Activated CD8-positive, alpha-beta memory T cell treated with anti-CD3 and anti-CD28 coated beads, Interleukin-2, amount 50 U/mL, for 4 hours (primary cell): ENCODE measurements at places on chromosomes 3 and 15.

DNA sequence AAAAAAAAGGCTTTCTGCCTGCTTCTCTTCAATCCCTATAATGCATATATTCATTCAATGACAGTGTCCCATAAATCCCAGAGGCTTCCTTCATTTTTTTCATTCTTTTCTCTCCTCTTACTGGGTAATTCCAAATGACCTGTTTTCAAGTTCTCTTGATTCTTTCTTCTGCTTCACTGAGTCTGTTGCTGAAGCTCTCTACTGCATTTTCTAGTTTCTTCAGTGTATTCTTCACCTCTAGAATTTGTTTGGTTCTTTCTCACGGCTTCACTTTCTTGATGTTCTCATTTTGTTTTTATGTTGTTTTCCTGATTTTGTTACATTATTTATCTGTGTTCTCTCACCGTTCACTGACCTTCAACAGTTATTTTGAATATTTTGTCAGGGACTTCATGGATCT is 141.6 kb downstream of the SCAPER start:
- DNase-seq, result no peak

DNA sequence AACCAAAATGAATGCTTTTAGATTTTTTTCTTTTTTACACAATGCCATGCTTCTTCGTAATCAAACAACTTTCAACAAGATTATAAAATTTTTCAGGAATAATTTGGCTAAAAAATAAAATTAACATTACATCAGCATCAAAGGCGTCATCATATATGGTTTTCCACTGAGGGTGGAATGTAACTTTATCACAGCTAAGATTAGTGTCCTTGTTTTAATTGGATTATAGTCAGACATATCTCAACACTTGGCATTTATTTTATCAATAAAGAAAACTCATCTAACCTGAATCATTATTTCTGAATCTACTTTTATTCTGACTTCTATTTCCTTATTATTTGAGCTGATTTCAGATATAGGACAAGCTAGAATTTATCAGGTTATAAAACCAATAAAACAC is 1.6 kb downstream of the NRG4 start:
- no peak for DNase-seq

DNA sequence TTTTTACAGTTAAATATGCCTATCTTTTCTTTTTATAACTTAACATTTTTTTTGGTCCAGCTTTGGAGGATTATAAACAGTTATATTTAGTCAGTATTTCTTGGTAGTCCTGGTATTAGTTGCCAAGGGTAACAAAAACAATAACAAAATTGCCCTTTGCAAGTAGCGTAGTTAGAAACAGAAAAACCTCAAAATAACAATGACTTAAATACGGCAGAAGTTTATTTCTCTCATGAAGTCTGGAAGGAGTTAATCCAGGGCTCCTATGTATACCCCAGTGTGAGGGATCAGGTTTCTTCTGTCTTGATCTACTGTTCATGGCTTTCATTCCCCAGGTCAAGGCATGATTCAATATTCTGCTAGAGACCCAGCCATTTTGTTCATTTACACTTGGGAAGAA is 14.1 kb upstream of the MYH15 start:
- no peak for DNase-seq

GRCh38 chr15:70466305-70466704 is 297.1 kb downstream of the UACA start:
- no peak for DNase-seq

GRCh38 chr3:59043391-59043790 is 6.4 kb downstream of the CFAP20DC start:
- no peak for DNase-seq

DNA sequence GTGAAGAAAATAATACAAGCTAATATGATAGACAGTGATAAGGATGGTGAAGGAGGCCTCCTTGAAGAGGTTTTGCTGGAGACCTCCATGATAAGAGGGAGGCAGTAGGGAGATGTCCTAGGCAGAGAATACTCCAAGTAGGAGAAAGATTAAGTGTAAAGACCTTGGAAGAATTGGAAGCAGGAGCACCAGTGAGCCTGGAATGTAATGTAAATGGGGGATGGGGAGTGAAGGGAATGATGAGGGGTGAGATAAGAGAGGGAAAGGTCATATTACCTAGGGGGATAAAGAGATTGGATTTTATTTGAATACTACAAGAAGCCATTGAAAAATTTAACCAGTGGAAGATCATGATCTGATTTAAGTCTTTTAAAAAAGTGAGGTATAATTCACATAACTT is 41.7 kb upstream of the ARL14 start:
- no peak for DNase-seq

DNA sequence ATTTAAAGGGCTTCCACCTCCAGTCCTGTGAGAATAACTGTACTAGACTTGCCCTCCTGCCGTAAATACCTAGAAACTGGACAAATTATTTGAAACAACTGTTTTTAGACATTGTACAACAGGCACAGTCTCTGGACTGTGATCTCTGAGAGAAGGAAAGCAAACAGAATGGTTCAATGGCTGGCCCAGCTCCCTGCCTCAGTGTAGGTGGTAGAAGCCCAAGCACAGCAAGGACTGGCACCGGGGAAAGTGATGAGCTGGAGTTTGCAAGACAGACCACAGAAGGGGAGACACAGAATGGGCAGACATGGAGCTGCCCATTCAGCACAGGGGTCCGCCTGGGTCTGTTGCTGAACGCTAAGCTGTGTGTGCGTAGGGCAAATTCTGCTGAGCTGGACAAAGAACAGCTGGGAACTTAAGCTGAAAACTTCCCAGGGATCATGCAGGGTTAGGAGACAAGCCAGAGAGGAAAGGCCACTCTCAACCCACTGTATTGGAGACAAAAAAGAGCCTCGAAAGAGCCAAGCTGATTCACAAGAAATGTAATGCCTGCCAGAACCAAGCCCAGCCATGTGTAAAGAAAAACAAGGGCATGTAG is 52.6 kb upstream of the SEC61A1 start:
- DNase-seq, result no peak

GRCh38 chr3:76199382-76199781 is 414.0 kb upstream of the ZNF717 start:
- DNase-seq, result no peak
